ENCODE measurements at places on chromosomes 5 and 9.

DNA sequence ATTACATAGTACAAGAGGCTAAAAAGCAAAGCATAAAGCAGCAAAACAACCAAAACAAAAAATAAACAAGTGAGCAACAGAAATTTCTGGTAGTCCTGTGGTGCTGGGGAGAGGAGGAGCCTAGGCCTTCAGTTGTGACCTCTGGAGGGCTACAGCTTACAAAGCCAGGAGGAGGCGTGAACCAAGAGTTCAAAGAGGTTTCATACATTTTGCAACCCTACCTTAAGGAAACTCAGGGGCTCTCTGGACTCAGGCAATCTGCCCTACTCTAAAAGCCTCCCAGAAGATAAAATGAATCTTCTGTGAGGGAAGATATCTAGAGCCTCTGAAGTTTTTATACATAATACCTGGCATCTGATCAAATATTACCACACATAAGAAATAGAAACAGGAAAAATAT lies 187.4 kb downstream of the AGTPBP1 start:
- DNase-seq, result no peak

DNA sequence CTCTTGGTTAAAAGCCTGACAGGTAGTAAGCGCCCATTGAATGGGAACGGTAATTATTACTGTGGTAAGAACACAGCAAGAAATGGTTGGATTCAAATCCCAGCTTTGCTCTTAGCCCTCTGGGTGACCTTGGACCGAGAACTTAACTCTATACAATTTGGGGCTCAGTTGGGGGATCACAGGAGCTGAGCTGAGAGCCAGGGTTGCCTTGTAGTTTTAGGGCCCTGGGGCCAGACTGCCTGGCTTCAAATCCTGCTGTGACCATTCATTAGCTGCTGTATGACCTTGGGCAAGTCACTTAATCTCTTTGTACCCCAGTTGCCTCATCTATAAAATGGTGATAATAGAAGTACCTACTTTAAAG lies 87.4 kb upstream of the SH3PXD2B start:
- no peak for DNase-seq

- DNase-seq, result no peak
These were observed 40.3 kb upstream of the GLRX start for GRCh38 chr5:95862671-95863382.

GRCh38 chr9:100167176-100167575 lies 68.1 kb downstream of the INVS start:
- no peak for DNase-seq

DNA sequence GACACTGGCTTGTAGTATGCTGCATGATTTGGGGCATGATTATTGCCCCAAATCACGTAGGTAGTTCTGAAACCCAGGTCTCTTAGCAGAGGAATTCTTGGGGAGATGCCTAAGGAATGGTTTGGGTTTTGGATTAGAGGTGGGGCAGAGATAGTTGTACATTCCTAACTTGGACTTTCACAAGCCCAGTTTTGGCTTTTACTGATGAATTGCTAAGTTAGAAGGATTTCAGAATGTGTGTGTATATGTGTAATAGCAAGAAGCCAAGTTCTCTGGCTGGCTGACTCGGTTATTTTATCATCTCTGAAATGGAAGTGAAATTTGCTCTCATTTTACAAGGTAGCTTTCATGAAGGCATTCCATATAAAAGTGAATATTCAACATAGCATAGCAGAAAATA lies 23.8 kb upstream of the ZNF131 start:
- DNase-seq, result no peak

- no peak for DNase-seq
These were observed 796.6 kb downstream of the TLE1 start for GRCh38 chr9:80892703-80893102.

DNA sequence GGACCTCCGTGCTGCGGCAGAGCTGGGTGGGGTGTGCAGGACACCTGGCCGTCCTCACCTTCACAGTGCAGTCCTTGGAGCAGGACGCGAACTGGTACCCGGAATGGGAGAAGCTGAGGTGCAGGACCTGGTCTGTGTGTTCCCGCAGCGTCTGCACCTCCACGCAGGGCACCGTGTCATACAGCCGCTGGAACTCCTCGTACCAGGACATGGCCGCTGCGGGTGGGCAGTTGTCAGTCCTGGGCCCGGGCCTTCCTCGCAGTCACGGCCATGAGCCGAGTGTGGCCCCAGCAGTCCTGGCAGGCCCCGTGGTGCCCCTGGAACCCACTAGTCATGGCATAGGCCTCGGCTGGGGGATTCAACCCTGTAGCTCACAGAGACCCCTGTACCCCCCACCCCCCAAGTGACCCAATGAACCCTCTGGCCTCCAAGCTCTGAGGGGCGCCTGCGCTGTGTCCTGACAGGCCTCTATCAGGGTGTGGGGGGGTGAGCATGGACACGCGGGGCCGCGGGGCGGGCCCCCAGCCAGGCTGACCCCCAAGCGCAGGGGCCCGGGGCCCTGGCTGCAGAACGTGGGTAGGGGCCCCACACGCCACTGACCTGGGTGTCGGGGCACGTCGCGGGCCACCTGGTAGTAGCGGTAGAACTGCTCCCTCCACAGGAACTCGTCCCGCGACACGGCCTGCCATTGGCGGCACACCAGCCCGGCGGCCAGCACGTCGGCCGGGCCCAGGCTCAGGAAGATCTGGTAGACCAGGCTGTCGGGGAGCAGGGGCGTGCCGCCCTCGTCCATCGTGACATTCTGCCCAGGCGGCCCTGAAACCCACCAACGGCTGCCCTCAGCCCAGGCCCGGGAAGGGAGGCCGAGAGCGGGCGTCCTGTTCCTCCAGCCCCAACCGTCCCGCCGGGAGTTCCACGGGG lies 987 bp downstream of the FBXW5 start:
- no peak for DNase-seq

Data from bone marrow (tissue), 2 donors.